Choroid plexus epithelial cell (primary cell): ENCODE measurements at places on chromosomes 11 and 22.

DNA sequence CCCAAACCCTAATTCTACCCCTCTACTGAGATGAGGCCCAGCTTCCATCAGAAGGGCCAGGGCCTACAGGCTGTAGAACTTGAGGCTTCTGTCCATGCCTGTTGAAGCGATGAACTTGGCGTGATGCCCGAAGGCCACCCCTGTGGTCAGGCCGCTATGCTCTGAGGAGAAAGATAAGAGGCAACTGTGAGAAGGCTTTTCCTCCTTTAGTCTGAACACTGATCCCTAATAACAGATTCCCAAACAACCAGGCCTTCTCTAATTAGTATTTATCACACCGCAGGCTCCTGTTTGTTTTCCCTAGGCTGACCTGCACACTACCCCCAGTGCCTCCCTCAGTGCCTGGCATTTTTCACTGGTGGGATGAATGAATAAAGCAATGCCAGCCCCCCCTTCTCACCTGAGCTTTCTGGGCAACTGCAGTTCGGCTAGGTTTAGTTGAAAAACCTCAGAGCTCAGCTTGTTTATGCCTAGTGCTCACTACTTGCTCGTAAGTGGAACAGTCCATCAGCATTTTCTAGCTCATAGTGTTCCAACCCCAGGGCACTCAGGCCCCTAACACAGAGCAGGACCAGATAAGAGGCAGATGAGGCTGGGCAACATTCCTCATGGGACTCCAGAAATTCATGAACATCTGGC is 15.2 kb downstream of the PRPF19 start:
- peak; percentile 75 for DNase-seq

DNA sequence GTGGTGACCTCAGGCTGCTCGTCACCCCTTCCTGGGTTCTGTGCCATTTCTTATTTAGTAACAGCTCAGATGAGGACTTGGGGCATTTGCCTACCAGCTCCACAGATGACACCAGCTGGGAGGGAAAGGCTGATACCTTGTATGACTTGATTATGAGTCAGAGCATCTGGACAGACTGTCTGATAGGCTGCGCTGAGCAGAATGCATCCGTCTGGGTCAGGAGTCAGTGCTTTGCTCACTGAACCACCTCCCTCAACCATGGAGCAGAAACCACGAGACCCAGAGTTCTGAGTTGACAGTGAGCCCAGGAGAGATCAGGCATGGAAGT is 6.8 kb downstream of the ST14 start:
- peak; percentile 98 for DNase-seq

- no peak for DNase-seq
Observed at GRCh38 chr22:23115369-23115768, 26.4 kb downstream of the RSPH14 start.

- DNase-seq = no peak
Observed at GRCh38 chr11:16814410-16815046, 76.1 kb downstream of the C11orf58 start.

- DNase-seq = no peak
Observed at GRCh38 chr11:120268686-120269085, 28.7 kb downstream of the POU2F3 start.

DNA sequence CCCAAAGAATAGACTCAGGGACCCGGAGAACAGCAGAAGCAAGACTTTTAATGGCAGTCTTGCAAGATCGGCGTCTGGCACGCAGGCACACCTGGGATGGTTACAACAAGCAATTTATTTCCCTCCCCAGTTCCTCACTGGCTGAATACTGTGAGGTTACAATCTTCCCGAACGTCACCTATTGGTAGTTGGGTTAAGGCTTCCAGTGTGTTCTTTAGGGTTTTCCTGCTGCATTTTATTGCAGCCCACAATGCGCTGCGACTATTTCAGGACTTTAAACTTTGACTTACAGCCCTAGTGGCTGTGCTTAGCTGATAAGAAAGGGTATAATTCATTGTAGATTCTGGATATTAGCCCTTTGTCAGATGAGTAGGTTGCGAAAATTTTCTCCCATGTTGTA is 11.5 kb upstream of the TRIM68 start:
- no peak for DNase-seq

- DNase-seq = no peak
Observed at GRCh38 chr22:32130464-32130863, 28.6 kb downstream of the C22orf42 start.

DNA sequence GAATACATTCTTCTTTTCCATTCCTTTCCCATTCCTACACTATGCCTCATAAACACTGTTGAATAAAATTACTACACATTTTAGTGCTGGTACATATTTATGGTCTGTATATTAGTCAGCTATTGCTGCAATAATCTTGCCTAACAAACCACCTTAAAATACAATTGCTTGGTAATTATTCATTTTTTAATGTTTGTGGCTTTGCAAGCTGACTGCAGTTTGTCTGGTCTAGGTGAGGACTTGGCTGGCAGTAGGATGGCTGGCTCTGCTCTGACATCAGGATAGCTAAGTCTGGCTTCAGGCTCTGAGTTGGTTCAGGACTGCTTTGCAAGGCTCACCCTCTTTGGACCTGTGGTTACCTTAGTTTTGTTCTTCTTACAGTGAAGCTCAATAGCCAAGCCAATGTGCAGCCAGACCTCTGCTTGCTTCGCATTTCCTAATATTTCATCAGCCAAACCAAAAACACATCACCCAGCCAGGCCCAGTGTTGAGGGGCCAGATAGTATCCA is 913.4 kb upstream of the RAG2 start:
- DNase-seq = peak; percentile 69

- no peak for DNase-seq
Observed at GRCh38 chr11:126700768-126701519, 299.6 kb downstream of the KIRREL3 start.

DNA sequence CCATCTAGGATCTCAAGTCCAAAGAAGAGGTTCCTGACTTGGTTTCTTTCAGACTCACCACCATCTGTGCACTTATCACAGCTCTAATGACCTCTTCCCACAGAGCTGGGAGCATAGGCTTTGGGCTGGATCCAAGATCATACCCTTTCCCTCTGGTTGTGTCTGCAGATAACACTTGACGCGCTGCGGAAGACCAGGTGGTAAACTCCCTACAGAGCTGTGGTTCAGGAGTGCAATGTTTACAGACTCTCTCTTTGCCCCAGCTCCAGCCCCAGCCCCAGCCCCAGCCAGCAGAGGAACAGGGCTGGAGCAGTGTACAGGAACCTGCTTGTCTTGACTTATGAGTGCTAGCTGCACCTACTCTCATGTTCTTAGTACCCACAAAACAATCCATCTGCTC is 274.4 kb upstream of the SYN3 start:
- no peak for DNase-seq

DNA sequence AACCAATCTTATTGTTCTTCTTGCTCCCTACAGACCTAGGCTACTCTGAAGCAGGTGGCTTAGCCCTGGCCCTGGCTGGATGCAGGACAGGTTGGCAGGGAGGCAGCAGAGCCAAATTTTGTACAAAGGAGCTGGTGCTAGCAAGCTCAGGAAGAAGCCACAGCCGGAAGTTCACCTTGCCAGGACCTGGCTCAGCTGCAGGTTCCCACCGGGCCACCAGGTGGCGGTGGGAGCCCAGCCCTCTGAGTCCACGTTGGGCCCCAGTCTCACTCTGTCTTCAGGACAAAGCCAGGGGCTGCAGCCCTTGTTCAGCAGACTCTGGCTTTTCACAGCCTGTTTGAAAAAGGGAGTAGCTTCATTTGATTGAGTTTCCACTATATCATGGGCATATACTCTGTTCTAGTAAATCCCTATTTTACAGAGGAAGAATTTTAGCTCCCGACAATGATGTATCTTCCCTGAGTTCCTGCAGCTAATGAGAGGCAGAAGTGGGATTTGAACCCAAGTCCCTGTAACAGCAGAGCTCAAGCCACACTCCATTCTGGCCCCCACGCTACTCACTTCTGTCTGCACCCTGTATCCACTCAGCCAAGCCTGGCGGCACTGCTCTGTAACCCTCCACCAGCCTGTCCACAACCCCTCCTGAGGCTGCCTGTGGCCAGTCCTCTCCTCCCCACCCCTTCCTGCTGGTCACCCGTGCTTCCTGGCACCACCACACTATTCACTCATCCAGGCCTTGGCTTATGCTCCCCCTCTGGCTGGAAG is 3.3 kb downstream of the TKFC start:
- peak; percentile 87 for DNase-seq

- no peak for DNase-seq
Observed at GRCh38 chr11:63985812-63986155, 454 bp upstream of the OTUB1 start.

GRCh38 chr22:21446827-21447690 is 20.1 kb upstream of the TMEM191C start:
- no peak for DNase-seq

DNA sequence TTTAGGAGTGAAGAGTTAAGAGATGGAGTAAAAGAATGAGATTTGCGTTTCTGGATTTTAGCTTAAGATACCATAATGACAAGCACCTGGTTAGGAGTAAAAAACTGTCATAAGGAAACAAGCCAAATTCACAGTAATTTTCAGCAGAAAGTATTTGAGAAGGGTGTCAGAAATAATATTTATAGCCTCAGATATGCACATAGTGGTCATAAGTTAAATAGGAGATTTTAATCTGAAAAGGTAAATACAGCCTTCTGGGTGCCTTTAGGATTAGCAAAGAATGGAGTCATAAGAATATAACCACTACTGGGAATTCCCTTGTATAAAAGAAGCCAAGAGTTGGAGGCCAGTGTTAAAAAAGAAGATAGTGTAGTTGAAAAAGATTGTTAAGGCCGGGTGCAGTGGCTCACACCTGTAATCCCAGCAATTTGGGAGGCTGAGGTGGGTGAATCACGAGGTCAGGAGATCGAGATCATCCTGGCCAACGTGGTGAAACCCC is 160.1 kb downstream of the SWAP70 start:
- DNase-seq = no peak

DNA sequence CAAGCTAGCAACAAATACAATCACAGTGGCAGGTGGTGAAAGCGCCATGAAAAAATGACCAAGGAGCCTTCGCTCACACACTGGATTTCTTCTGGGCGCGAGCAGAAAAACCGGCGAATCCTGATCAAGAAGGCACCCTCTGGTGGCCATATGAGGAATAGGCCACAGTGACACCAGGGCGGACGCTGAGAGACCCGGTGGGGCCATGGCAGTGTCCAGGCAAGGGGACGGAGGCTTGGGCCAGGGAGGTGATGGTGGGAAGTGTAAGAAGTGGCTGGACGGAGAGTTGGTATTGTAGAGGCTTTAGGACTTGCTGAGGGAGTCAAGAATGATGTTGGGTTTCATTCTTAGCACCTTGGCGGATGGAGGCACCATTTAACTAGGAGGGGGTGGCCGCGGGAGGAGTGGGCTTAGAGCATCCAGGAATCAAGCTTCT is 16.9 kb upstream of the RAC2 start:
- peak; percentile 73 for DNase-seq

GRCh38 chr11:113163291-113164030 is 150.9 kb upstream of the TTC12 start:
- DNase-seq = peak; percentile 65

GRCh38 chr11:103811870-103812455 is 224.5 kb upstream of the DDI1 start:
- no peak for DNase-seq

GRCh38 chr11:88015170-88015569 is 160.1 kb downstream of the RAB38 start:
- DNase-seq = no peak

DNA sequence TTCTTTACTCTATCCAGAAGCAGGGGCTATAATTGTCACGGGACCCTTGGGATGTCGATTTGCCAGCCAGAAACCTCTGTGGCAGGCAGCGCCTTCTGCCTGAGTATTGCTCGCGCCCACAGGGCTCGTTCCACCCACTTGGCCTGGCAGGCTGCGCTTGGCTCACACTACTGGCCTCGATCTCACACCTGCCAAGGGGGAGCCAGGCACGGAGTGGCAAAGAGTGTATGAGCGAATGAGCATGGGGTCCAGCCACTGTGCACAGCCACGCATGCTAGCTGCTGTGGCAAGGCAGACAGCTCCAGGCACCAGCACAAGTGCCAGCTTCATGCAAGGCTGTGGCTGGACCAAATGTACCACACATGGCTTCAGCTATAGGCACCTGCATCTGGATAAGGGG is 599.8 kb downstream of the DLG2 start:
- DNase-seq = no peak

GRCh38 chr11:31687256-31687655 is 123.9 kb downstream of the PAX6 start:
- DNase-seq = peak; percentile 3

- DNase-seq = peak; percentile 78
Observed at GRCh38 chr11:57527056-57527631, 3.4 kb downstream of the TIMM10 start.

DNA sequence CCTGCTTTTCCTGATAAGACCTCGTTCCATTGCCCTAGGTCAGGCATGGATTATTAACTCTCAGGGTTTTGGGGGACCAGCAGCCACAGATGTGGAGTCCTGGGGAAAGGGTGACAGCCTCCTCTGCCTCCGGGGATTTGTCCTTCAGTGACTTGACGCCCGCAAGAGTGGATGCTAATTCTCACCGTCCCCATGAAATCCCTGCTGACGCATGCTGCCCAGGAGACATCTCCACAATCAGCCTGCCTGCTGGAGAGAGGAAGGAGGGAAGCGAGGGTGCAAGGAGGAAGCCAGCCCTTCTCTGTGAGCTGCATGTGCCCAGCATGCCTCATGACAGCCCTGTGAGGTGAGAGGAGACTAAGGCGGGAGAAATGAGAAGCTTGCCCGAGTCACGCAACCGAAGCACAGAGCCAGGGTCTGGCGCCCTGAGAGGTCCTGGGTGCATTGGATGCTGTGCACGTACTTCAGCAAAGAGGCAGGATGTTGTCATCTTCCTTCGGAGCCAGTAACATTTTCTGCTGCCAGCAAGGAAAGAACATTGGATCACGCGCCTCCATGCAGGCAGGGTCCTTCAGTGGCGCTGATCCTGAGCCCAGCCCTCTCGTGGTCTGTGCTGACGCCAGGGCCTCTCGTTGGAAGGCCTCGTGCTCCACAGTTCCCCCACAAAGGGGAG is 27.3 kb upstream of the KRTAP5-6 start:
- DNase-seq = no peak

GRCh38 chr22:50697667-50698506 is 25.3 kb downstream of the SHANK3 start:
- DNase-seq = no peak

DNA sequence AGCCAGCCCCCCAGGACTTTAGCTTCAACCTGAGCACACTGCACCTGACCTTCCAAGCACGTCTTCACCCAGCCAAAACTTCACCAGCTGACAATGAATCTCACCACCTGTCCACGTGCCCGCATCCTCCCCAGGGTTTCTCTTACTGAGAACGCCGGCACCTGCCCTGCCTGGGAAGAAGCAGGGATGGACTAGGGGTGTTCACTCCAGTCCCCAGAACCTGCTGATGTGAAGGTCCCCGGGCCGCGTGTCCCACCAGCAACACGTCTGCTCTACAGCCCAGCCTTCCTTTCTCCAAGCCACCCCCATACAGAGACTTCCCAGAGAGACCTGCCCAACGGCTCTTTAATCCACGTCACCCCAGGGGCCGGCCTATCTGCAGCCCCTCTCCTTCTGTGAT is 12.8 kb downstream of the CPT1A start:
- DNase-seq = no peak

- peak; percentile 88 for DNase-seq
Observed at GRCh38 chr11:36186340-36187175, 102.7 kb downstream of the COMMD9 start.

DNA sequence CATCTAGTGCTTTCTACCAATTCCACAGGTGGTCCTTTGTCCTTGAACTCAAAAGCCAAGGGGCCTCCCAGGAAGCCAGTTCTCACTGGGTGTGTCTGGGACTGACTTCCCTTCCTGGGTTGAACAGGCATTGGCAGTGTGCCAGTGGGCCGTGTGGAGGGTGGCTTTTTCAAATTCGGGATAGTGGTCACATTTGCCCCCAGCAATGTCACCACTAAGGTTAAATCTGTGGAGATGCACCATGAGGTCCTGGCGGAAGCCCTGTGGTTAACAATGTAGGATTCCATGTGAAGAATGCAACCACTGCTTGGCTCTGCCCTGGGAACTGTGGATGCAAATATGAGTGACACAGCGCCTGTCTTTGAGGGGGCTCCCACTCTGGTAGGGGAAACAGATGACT is 53.2 kb upstream of the MTNR1B start:
- DNase-seq = no peak
